T-helper 2 cell treated with Interferon-gamma antibody and Interleukin-4, amounts not matched to agents 5 μg/mL and 100 μg/mL, for 36 hours (primary cell): ENCODE measurements at places on chromosomes 1 and 21.

- peaks cover 39% of the 10 kb centered on the region for H3K4me1 ChIP-seq
- peaks cover 60% of the 10 kb centered on the region for H3K36me3 ChIP-seq
- H3K27ac ChIP-seq = peak overlapping the region; percentile 76
- DNase-seq = no peak
- no peaks in the 10 kb centered on the region for H3K27me3 ChIP-seq
These were observed 9.0 kb downstream of the GON4L start for GRCh38 chr1:155847823-155848529.

GRCh38 chr1:50427086-50427817 is 4.0 kb upstream of the DMRTA2 start:
- peaks cover 95% of the 10 kb centered on the region for H3K27me3 ChIP-seq
- no peak overlapping the region for H3K4me3 ChIP-seq
- H3K36me3 ChIP-seq = no peaks in the 10 kb centered on the region
- peaks cover 16% of the 10 kb centered on the region for H3K4me1 ChIP-seq
- H3K27ac ChIP-seq = peak overlapping the region; percentile 68

DNA sequence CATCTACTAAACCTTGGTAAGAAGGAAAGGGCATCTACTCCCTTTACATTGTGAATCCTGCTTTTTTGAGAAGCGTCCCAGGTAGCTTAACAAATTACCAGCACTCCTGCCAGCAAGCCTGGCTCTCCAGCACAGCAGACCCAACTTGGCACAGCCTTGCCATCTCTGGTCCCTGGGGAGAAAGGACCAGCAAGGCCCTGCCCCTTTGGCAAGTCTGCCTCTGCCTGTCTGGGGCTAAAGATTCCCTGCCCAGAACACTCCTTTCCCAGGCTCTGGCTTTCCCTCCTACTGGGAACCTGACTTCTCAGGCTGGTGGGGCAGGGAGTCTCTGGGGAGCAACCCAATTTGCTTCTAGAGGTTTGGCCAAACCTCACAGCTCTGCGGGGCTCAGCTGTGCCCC is 68.5 kb downstream of the ATP2B4 start:
- H3K36me3 ChIP-seq = peaks cover 40% of the 10 kb centered on the region
- H3K4me3 ChIP-seq = no peak overlapping the region
- peaks cover 22% of the 10 kb centered on the region for H3K4me1 ChIP-seq
- H3K27me3 ChIP-seq = no peaks in the 10 kb centered on the region

DNA sequence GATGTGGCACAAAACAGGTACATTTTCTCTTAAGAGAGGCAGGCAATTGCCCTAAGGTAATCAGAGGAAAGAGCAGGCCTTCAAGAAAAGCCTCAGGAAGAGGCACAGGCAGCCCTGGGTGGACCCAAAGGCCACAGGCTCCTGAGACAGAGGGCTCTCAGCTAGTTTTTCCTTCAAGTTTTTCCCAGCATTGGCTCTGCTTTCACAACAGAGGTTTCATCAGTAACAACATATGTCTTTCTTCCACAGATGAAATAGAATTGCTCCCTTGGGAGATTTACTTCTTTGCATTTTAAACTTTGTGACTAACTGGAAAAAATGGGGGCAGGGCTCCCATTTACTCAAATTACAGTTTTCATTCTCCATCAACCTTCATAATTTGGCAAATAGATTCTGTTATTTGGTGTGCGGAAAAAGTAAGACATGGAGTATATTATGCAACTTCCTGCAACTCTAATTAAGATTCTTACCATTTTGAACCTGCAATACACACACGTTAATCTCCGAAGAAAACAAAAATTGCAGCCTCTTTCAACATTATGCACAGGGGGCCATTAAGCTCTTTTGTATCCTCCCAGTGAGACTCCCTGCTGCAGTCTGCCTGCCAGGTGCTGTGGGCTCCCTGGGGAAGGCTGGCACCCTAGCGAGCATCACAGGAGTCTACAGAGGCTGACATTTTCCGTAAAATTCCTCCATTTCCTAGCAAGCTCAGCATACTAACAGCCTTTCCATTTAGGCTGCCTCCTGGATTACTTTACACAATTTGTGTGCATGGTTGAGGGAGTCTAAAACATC is 282.3 kb downstream of the USH2A start:
- no peaks in the 10 kb centered on the region for H3K4me1 ChIP-seq
- H3K4me3 ChIP-seq = no peak overlapping the region
- no peak overlapping the region for H3K27ac ChIP-seq
- H3K36me3 ChIP-seq = no peaks in the 10 kb centered on the region
- DNase-seq = no peak
- no peaks in the 10 kb centered on the region for H3K27me3 ChIP-seq

DNA sequence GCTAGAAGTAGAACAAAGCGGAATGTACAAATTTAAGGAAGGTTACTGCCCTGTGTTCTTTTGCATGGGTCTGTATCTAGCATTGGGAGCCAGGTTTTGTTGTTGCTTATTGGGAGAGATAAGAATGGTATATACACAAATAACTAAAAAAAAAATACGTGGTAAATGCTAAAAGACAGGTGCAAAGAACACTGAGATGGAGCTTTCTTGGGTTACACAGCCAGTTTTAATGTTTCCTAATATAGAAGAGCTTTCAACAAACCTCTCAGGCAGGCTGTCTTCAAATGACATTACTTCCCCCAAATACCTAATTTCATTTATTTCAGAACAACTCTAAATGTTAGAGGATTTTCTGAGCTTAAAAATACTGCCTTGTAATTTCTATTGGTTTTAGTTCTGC is 1.4 kb upstream of the MDM4 start:
- DNase-seq = no peak
- no peaks in the 10 kb centered on the region for H3K27me3 ChIP-seq
- peaks cover 18% of the 10 kb centered on the region for H3K36me3 ChIP-seq
- peak overlapping the region; percentile 39 for H3K27ac ChIP-seq
- H3K4me1 ChIP-seq = peaks cover 42% of the 10 kb centered on the region
- peak overlapping the region; percentile 47 for H3K4me3 ChIP-seq

DNA sequence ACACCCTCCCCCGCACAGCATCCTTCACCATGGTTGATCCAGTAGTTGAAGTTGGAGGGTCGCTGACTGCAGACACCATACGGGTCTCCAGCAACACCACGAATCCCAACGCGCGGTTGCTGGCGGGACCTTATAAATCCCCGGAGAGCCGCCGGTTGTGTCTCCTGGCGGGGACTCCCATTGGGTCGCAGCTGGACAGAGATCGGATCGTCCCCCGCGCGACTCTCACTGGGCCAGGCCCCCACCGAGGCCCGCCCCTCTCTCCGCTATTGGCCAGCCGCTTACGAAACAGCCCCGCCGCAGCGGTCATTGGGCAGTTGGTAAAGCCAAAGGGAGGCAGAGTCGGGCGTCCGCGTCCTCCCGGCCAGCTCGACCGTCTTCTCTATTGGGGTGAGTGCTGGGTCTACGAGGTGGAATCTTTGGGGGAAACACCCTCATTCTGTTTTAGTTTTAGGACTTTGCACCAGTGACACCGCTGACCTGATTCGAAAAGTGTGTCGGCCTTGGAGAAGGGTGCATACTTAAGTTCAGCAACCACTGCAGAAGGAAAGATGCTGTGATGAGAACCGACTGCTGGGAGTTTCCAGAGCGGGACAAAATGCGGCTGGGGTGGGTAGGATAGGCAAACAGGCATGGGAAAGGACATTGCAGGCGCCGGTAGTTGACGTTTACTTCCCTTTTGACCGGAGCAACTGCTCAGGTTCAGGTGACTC is 27.4 kb downstream of the RABIF start:
- H3K27me3 ChIP-seq = peaks cover 70% of the 10 kb centered on the region
- DNase-seq = peak; percentile 66
- H3K4me1 ChIP-seq = peaks cover 7% of the 10 kb centered on the region
- no peak overlapping the region for H3K27ac ChIP-seq

DNA sequence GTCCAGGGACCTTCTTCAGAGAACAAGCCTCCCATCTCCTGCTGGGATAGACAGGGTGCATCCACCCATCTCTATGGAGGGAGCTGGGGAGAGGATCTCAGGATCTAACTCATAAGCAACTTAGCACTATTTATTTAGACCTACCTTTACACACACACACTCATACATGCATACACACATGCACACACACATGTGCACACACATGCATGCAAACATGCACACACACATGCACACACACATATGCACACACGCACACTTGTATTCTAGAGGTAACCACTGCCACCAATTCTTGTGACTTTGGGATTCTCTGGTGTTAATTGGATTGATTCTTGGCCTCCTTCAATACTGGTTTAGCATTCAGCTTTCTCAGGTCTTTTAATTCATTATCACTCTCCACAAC is 9.8 kb downstream of the MT1HL1 start:
- H3K4me3 ChIP-seq = no peak overlapping the region
- H3K27ac ChIP-seq = no peak overlapping the region

DNA sequence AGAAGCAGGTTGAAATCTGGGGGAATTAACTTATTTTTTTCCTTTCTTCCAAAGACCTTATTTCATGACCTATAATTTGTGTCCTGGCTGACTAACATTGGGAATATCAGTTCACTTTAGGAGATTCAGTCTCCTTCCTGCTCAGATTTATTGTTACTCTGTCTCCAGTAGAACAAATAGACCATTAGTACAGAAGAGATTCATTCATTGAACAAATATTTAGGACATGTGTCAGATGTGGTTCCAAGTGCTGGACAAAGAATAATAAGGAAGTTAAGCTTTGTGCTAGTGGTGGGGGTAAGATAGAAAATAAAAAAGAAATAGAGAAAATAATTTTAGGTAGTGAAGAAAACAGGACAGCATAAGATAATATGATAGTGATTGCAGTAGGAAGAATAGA is 20.3 kb downstream of the ZMYM4 start:
- H3K4me3 ChIP-seq = no peak overlapping the region
- H3K27ac ChIP-seq = no peak overlapping the region
- DNase-seq = no peak
- H3K4me1 ChIP-seq = peaks cover 36% of the 10 kb centered on the region
